ENCODE measurements at places on chromosomes 3 and 15. TPM values are rescaled to one million over a fixed set of nuclear protein-coding genes. Genes with fewer than 3 reads are reported as not detected.

DNA sequence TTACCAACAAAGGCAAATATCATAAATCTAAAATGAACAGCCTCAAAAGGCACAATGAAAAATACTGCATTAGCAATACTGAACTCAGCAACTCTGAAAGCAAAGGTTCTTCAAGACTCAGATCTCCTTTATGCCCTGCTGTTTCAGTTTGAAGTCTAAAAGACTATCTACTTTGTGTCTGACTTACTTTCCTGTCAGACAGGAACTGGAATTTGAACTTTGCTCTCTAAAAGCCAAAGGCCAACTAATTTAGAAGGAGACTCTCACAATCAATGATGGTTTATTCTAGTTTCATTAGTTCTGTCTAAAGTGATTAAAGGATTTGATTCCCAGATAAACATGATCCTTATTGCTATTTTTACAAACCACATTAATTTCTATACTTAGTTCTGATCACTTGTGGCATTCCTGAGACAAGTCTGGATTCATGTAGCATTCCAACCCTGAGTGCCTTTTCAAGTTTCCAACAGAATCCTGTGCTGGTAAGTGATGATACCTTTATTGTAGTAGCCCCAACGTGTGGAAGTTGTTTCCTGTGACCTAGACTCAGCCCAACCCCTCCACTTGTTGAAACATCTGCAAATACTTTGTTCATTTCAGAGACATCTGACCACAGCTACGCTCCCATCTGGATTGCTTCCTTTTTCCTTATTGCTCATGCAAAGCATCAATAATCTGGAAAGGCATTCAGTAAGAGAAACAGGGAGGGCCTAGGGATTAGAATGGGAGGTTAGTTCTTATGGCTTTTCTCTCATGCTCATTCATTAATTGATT is 14.9 kb upstream of the LEKR1 start:
- no peak for DNase-seq

- no peak for DNase-seq
These were observed 3.5 kb downstream of the SPINT1 start for GRCh38 chr15:40847223-40847961.

- DNase-seq, result no peak
These were observed 3.8 kb downstream of the SKOR1 start for GRCh38 chr15:67828969-67829646.

- DNase-seq, result no peak
These were observed 2.8 kb upstream of the CPNE4 start for GRCh38 chr3:132037581-132037980.

DNA sequence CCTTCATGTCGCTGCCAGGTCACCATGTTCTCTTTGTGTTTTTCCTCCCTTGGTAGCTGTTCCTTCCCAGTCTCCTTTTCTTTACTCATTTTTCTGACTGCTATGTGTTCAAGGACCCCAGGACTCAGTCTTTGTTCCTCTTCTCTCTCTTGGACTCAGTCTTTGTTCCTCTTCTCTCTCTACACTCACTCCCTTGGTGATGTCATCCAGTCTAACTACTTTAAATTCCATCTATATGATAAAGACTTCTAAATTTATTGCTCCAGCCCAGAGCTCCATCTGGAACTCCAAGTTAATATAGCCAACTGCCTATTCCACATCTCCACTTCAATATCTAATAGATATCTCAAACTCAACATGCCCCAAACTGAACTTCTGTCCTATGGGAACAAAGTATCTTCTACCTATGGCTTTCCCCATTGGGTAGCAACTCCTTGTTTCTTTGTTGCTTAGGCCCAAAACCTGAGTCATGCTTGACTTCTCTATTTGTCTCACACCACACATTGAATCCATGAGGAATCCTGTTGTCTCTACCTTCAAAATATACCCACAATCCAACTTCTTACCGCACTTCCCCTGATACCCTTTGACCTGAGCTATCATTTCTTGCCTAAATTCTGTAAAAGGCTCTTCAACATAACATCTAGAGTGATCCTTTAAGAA is 4.9 kb upstream of the DYNC1LI1 start:
- no peak for DNase-seq

DNA sequence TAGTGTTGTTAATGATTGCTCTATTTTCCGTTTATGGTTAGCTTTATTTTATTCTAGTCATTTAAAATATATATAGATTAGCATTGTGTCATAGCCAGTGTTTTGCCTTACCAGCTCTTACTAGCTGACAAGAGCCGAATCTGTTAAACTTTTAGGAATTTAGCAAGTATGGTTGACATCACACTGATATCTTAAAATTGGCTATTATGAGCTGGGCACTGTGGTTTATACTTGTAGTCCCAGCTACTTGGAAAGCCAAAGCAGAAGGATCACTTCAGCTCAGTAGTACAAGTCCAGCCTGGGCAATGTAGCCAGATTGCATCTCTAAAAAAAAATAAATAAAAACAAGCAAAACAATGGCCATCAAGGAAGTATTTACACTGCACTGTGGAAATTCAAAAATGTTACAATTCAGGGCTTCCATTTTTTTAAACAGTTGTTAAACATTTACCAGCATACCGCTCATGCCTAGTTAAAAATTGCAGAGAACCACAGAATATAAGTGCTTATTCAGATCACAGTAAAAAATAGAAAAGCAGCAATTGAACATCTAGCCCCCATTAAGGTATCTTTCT is 208.4 kb upstream of the CGNL1 start:
- DNase-seq, result no peak

DNA sequence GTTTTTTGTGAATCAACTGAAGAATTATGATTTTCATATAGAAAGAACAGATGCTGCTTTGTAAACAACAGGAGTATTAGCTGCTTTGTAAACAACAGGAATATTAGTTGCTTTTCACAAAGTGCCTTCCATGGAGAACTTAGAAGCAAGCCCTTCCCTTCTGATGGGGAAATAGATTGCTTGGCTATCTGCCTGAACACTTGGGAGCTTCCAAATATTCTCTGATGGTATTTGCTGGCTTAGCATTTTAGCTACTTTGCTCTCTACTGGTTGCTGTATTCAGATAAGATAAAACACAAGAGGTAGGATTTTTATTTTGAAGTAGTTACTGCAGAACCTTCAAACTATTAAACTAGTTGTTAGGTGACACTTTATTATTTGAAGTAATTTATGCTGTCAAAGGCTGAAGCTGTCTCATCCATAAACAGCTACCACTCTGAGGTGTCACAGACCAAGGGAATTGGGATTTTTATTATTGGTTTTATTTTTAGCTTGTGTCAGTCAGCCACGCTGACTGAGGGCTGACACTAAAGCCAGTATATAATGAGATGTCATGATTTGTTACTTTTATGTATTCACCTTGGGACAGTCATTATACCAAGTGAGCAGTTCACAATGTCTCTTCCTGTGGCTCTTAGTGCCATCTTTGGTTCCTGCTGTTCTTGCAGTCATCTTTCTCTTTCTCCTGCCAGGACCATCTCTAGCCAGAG is 50.0 kb downstream of the ZIC1 start:
- DNase-seq, result no peak

- no peak for DNase-seq
These were observed 396.9 kb downstream of the LRTM1 start for GRCh38 chr3:54530944-54531343.

DNA sequence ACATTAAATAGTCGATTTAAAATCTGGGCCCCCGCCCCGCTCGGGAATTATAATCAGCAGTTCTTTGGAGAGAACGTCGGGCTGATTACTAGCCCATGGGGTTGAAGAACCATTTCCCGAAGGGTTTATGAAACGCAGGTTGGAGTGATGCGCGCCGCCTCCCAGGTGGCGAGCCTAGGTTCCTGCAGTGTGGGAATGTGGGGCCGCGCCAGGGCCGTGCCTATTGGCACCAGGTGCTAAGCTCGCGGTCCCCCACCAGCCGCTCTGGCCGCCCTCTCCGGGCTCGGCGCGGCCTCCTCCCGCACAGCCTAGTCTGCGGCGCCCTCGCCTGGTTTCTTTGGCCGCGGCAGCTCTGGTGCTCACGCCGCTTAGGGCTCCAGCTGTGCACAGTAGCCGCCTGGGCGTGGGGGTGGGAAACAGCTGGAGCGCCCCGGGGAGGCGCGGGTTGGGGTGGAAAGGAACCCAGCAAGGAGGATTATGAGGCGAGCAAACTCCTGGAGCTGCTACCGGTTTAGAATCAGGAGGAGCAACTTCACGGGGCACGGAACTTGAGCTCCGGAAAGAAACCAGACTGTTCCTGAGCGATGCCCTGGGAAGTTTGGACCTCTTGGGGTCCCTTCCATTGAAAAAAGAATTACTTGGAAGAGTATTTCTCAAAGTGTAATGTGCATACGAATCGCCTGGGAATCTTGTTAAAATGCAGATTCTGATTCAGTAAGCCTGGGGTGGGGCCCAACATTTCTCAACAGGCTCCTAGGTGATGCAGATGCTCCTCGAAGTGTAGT is 5.6 kb upstream of the MECOM start:
- DNase-seq, result no peak

DNA sequence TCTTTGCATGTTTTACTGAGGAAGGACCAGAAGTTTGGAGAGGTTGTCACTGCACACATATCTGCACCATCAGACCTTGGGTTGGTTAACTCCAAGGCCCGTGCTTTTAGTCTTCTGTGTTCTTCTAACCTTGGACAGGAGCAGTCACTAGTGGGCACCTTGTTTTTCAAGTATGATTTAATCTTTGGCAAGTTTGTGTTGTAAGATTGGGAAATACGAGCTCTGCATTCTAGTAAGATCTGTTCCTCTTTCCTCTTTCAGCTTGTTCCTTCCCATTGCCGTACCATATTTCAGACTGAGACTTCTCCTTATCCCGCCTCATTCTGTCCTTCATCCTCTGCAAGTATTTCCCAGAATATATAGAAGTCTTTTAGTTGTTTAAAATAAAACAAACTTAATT is 5.1 kb downstream of the TMOD2 start:
- no peak for DNase-seq

GRCh38 chr3:105759442-105760078 is 109.3 kb downstream of the CBLB start:
- DNase-seq, result no peak

STT3B gene
- 93.5 TPM for total RNA-seq

TIPIN gene
- total RNA-seq, result 36.3 TPM

FHIT gene
- 37.0 TPM for total RNA-seq

XCR1 gene
- total RNA-seq, result not detected

NR2C2 gene
- total RNA-seq, result 70.7 TPM

PROK2 gene
- not detected for total RNA-seq

DNA sequence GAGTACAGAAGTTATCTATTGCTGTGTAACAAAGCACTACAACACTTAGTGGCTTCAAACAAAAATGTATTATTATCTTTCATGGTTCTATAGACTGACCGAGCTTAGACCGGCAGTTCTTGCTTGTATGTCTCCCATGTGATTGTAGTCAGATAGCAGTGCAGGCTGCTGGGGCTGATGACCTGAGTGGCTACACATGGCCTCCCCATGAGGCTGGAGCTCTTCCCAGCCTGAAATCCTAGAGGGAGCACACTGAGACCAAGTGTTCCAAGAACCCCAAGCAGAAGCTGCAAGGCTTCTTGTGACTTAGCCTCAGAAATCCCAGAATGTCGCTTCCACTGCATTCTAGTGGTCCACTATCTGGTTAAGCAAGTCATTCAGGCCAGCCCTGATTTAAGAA is 141.2 kb upstream of the TLE3 start:
- no peak for DNase-seq

DNA sequence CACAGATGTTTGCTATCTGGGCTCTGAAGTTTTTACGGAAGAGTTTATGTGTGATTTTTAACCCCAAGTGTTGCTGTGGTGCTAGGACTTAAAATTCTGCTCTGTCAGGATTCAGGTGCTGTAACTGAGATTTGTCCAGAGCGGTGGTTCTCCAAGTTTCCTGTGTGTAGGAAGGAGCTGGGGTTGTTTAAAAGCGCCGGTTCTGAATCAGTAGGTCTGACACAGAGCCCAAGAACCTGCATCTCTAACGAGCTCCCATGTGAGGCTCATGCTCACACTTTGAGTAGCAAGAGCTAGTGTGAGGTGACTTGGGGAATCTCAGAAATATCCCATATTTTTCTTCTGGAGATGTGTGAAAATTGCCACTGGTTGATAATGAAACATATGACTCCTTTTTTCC is 325.5 kb downstream of the SATB1 start:
- DNase-seq, result no peak
